Right hindlimb (tissue), 1 donor: ENCODE measurements at places on chromosomes 12 and 14.

DNA sequence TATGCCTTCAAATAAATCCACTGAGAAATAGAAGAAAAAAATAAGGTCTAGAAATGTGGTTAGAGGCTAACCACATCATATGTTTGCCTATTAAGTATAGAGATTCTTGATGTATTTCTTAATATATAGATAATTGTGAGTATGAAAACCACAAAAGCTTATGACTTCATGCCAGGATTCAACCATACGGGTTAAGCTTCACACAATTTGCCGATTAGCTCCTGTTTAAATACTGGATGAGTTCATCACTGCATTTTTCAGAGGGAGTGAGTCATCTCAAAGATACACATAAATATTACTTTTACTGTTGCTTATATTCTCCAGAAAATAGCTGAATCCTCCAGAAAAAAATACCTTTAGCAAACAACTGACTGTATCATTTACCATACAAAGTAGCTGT is 79.6 kb downstream of the RPL10L start:
- DNase-seq, result no peak

DNA sequence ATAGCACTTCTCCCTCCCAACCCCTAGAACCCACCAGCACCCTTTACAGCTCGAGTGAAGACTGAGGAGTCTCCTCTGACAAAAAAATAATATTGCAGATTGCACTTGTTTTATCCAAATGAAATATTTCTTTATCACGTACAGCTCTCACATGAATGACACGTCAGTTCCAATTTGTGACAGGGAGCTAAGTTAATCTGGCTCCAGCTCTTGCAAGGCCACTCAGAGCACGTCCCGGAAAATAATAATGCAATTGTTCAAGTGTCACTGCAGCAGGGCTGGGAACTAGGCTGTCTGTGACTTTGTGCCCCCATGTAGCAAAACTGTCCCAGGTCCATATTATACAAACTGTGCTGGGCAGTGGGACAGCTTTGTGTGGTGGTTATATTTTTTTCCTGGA is 539.6 kb downstream of the VRK1 start:
- no peak for DNase-seq

GRCh38 chr12:52815676-52816588 is 2.0 kb upstream of the KRT4 start:
- DNase-seq, result no peak

GRCh38 chr12:77438644-77439043 is 373.3 kb upstream of the E2F7 start:
- no peak for DNase-seq

DNA sequence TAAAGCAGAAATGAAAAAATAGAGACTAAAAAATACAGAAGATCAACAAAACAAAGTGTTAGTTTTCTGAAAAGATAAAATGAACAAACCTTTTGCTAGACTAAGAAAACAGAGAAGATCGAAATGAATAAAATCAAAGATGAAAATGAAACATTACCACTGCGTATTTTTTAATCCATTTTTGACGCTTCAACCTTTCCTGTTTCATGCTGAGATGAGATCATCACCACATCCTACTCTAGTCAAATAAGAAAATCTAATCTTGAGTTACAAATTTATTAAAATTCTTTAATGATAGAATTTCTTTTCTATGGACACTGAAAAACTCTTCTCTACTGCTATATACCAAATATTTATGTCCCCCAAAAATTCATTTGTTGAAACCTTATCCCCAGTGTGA is 30.7 kb downstream of the MAGOHB start:
- no peak for DNase-seq

- no peak for DNase-seq
Measured at GRCh38 chr12:65200007-65200665, 30.8 kb downstream of the LEMD3 start.
